ENCODE measurements at places on chromosomes 5 and 9.

DNA sequence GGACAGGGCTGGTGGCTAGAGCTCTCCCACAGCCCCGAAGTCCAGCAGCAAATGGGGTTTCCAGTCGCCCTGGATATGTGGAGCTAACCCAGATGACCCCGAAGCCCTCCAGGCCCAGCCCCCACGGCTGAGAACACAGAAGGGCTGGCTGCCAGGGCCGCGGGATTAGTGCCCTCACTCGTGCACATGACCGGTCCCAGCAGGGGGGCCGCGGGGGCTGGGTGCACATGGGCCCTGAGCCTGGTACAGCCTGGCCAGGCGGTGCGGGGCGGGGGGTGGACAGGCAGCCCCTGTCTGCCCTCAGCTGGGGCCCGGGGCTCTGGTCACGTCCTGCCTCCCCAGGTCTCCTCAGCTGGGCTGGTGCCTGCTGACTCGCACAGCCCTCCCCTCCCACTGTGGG, 5.9 kb downstream of the SSNA1 start:
- DNase-seq, result no peak

DNA sequence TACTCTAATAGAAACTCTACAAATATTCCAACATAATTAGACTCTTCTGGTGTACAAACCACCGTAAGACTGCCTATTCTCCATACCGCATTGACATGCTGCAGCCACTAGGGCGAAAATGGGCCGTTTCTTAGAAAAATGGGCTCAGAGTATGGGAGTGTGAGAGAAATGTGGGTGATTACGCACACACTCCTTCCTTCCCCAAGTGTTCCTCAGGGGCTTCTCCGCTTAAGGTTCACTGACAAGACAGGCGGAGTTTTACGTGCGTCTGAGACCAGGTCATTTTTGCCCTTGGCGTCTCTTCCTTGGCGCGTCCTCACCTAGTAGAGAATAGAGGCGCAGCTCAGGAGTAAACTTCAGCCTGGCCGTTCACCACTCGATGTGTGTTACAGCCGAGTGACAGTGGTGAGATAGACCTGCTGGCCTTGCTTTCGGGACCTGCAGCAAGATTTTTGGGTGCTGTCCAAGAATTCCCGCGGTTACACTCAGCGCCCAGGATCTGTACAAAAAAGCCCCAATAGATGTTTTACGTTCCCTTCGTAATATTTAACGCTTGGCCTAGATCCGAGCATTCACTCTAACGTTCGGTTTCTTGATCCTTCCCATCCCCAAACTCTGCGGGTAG, 1.8 kb upstream of the NTRK2 start:
- DNase-seq, result no peak

- no peak for DNase-seq
These were observed 128.0 kb downstream of the RASEF start for GRCh38 chr9:82934949-82935348.

GRCh38 chr9:31629292-31629691, 755.2 kb upstream of the ACO1 start:
- DNase-seq, result no peak

DNA sequence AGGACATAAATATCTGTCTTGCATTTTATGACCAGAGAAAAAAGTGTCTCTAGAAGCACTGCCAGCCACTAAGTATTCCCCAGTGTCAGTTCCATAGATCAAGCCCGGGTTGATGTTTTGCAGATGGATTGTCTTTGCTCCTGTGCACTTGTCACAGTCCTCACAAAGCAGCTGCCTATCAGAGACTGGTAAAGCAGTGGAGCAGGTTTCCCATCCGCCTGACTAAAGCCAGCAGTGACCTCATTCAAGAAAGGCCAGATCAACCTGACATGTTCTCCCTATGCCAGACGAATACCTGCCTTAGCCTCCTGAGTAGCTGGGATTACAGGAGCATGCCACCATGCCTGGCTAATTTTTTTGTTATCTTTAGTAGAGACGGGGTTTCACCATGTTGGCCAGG, 26.8 kb upstream of the GARNL3 start:
- no peak for DNase-seq

- no peak for DNase-seq
These were observed 118.4 kb downstream of the CTNND2 start for GRCh38 chr5:11785771-11786352.

DNA sequence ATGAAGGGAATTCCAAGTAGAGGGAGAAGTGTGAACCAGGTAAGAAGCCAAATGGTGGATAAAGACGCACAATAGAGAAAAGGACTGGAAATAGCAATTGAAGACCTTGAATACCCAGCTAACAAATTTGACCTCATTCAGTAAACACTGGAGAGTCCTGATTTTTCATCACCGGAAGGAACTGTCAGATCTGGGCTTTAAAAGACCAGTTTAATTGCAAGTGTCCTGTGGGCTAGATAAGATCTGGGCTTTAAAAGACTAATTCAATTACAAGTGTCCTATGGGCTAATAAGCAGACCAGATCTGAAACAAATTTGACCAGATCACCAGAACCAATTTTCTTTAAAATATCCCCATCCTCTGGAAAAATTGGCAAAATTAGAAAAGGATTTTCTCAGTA, 380.0 kb downstream of the ACTL7B start:
- no peak for DNase-seq

- no peak for DNase-seq
These were observed 37.3 kb upstream of the CDK5RAP2 start for GRCh38 chr9:120616966-120617935.

DNA sequence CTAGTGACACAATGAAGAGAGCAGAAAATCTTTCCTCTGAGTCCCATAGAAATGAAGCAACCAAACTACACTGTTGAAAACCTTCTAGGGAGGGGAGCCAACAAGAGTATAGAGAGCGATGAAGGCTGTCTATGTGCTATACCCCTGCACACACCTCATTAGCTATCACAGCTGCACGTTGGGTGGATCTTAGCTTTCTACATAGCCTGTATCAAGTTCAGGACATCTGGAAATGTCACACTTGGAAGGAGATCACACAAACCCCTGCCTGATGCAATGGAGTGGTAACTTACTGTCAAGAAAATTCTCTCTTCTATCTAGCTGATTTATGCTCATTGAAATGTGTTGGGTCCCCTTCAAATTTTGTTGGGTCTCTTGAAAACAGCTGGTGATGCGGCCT, 127.0 kb upstream of the NTRK2 start:
- no peak for DNase-seq

DNA sequence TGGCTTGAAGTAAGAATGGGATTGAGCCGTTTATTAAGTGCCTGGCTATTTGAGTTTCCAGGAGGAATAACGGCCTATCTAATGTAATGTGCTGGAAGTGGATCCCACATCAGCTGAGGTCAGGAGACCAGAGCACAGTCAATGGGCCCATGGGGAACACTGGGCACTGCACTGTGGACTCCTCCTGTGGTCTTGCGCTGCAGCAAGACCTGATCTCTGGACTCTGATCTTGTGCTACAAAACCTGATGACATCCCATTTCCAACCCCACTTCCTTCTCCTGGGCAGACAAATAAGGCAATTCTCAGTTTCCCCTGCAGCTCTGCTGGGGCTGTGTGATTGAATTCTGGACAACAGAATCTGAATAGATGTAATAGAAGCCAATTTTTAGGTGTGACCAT, 151.7 kb upstream of the ADCY2 start:
- DNase-seq, result no peak

DNA sequence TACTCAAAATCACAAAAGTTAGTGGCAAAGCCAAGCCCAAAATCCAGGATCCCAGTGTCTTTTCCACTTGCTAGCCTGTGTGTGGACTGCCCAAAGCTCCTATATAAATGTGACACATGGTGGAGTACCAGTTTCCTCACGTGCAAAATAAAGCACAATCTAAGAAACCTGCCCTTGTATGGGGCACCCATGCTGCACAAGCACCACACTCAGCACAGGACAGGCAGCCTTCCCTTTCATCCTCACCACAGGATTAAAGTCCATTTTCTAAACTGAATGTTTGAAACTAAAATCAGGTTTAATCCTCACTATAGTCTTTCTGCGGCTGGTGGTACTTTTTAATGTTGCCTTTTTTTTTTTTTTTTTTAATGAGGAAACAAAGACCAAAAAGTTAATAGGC, 5.5 kb downstream of the CDK5RAP2 start:
- DNase-seq, result no peak

GRCh38 chr9:20189871-20190270, 401.0 kb upstream of the SLC24A2 start:
- DNase-seq, result no peak

DNA sequence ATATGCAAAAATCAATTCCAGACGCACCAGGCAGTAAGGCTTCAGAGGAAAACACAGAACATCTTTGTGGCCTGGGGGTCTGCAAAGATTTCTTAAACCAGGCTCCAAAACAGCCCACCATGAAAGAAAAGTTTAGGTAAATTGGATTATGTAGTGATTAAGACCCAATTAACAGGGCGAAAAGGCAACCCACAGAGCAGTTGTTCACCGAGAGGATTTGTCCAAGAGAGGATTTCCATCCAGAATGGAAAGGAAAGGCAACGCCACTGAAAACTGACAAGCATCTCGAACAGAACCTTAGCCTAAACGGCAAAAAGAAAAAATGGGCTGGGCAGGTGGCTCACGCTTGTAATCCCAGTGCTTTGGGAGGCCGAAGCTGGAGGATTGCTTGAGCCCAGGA, 37.4 kb downstream of the GLT6D1 start:
- no peak for DNase-seq

- DNase-seq, result no peak
These were observed 37.5 kb downstream of the SPOCK1 start for GRCh38 chr5:137461391-137462264.

DNA sequence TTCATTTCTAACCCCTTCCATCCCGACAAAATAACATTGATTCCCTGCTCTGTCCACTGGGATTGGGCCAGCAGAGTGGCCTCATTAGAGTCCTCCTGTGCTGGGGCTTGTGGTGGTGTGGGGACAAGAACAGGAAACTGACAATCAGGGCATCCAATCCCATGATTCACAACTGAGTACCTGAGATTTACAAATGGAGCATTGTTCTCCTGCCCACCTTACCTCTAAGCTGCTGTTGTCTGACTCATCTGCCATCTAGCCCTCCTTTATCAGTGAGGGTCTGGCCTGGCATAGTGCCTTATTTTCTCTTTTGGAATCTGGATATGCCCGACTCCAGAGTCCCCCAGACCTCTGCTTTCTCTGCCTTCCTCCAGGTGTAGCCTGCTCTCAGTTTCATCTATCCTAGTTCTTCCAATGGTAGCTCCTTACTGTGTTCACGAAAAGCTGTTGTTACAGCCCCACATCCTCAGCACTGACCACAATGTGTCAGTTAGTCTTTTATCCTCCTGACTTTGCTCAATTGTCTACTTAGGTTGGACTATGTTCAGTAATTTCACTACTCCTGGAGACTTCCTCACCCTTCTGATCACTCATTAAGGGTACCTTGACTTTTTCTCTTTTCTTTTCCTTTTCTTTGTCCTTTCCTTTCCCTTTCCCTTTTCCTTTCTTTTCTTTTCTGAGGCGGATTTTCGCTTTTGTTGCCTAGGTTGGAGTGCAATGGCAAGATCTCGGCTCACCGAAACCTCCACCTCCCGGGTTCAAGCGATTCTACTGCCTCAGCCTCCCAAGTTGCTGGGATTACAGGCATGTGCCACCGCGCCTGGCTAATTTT, 13.4 kb downstream of the WNT8A start:
- no peak for DNase-seq

DNA sequence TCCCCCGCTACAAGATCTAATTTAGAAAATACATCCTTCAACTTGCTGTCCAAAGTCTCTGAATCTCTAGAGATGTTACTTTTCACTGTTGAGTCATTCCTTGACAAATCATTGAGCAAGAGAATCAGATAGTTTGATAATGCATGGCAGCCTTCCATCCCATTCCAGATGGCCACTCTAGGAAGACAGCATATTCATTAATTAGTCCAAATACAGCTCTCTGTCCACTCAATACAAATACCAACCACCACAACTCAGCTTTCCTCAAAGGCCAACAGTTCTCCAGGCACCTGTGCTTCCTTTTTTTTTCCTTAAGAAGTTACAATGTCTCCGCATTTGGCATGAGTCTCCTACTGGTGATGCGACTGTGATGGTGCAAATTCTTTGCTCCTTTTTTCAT, 72.3 kb downstream of the DROSHA start:
- no peak for DNase-seq

GRCh38 chr5:125390326-125390725, 643.9 kb upstream of the ZNF608 start:
- no peak for DNase-seq

DNA sequence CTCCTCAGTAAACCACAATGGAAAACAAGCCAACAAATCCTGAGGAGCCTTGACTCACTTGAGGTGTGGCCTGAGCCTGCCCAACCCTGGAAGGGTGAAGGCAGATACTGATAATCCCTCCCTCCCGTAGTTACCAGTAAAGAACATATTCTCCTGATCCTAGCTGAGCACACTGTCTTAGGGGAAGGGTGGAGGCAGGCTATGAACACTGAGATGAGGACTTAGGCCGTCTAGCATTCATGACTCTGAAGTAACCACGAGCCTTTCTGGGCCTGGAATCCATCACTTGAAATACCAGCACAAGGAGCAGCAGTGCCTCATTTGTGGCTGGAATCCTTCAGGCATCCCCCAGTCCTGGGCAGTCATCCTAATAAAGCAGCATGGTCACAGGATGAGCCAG, 124.5 kb upstream of the PRLR start:
- no peak for DNase-seq

- no peak for DNase-seq
These were observed 494 bp downstream of the CERT1 start for GRCh38 chr5:75510836-75511434.

- DNase-seq, result no peak
These were observed 17.3 kb downstream of the ADRB2 start for GRCh38 chr5:148843510-148844318.

DNA sequence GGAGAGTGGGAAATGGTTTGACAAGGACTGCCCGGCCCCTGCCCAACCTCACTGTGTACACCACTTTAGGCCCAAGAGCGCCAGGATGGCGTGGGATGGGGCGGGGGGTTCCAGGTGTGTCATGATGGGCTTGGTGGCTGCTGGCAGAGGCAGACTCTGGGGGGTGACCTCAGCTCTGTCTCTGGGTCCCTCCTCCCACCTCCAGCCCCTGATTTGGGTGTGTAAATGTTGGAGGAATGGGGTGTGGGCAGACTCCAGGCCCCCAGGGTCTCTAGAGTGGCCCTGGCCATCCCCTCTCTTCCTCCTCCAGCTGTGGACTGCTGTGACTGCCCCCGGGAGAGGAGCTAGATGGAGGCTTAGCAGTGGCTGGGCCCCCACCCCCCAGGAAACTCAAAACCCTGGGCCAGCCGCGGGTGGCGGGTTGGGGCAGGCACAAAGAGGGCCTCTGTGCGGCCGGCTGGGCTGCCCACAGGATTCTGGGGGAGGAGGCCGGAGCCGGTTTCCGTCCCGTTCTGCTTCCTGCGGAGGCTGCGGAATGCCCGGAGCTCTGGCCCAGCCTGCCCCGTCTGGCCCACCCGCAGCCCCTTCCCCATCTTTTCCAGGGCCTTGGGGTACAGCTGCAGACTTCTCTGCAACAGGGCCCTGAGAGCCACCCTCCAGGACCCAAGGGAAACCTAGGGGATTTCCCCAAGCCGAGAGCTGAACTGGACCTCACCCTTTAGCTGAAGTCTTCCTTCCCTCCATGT, 23.1 kb downstream of the CXXC5 start:
- no peak for DNase-seq

- DNase-seq, result no peak
These were observed 16.2 kb downstream of the FNBP1 start for GRCh38 chr9:130026583-130027340.

All from NCI-H524 treated with DMSO at 0.1 percent for 48 hours (cell line).